Ovary (tissue), 10 donors: ENCODE measurements at places on chromosomes 5 and 9. TPM values are rescaled to one million over a fixed set of nuclear protein-coding genes. Genes with fewer than 3 reads are reported as not detected.

The OR1L8 gene
- 0.22 TPM for total RNA-seq

The FBP2 gene
- not detected for total RNA-seq

The SPINK4 gene
- total RNA-seq, result not detected

The SMU1 gene
- 25.6 TPM for total RNA-seq

The UBE2R2 gene
- total RNA-seq, result 19.6 TPM

The DDX4 gene
- total RNA-seq, result not detected

The DOCK8 gene
- 6.1 TPM for total RNA-seq

The VAV2 gene
- 13.9 TPM for total RNA-seq

GRCh38 chr5:73304381-73304780 lies 131.4 kb downstream of the TMEM174 start:
- DNase-seq, result no peak
- no peak overlapping the region for H3K4me3 ChIP-seq
- no peaks in the 10 kb centered on the region for H3K36me3 ChIP-seq
- H3K27ac ChIP-seq, result no peak overlapping the region
- H3K4me1 ChIP-seq, result peaks cover 2% of the 10 kb centered on the region

GRCh38 chr9:108443019-108443633 lies 412.7 kb downstream of the ACTL7B start:
- no peak overlapping the region for H3K27ac ChIP-seq
- no peak for DNase-seq
- H3K27me3 ChIP-seq, result no peaks in the 10 kb centered on the region
- H3K4me3 ChIP-seq, result no peak overlapping the region
- H3K36me3 ChIP-seq, result no peaks in the 10 kb centered on the region

- no peaks in the 10 kb centered on the region for H3K4me1 ChIP-seq
- DNase-seq, result no peak
- no peaks in the 10 kb centered on the region for H3K27me3 ChIP-seq
- no peak overlapping the region for H3K4me3 ChIP-seq
Observed at GRCh38 chr5:112016980-112017379, 260.0 kb upstream of the NREP start.

DNA sequence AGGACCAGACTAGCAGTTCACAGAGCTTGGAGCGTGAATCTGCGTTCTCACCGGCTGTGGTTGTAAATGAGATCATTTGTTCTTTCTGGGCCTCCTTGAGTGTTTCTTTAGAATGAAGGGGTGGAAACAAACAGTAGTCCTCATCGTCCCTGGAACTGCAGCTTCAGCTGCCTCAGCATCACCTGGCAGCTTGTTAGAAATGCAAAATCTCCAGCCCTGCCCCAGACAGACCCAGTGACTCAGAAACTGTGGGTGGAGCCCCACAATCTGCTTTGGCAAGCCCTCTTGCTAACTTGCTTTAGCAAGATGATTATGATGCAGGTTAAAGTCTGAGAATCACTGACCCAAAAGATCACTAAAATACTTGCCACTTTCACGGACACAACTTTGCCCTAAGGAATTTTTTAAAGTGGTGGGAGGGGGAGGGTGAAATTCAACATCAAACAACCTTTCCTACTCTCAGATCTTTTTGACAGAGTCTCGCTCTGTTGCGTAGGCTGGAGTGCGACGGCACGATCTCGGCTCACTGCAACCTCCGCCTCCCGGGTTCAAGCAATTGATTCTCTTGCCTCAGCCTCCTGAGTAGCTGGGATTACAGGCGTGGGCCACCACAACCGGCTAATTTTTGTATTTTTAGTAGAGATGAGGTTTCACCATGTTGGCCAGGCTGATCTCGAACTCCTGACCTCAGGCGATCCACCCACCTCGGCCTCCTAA lies 86.0 kb downstream of the BRINP1 start:
- no peak overlapping the region for H3K27ac ChIP-seq
- H3K4me1 ChIP-seq, result no peaks in the 10 kb centered on the region
- H3K36me3 ChIP-seq, result no peaks in the 10 kb centered on the region

The INPP5E gene
- total RNA-seq, result 12.9 TPM

DNA sequence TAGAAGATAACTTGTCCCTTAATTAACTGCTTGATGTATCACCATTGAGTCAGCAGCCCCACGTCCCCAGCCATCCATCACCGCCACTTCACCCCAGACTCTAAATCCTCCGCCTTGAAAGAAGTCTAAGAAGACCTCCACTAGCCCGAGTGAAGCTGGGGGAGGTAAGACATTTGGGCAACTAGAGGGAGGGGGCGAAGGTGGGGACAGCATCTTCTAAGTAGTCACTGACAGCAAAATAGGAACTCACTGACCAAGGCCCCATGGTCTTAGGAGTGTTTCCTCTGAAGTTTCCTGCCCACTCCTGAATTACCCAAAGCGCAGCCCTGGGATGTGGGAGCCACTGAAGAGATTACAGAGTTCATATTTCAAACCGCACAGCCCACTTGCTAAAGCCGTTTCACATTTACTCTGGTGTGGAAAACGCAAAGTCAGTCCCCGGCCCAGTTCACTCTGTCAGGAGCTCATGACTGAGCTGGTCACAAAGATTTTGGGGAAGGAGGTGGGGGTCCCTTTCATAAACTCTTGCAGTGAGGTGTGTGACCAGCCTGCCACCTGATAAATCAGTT lies 107.4 kb downstream of the LHFPL2 start:
- no peaks in the 10 kb centered on the region for H3K27me3 ChIP-seq
- DNase-seq, result peak; percentile 5
- H3K4me1 ChIP-seq, result peaks cover 6% of the 10 kb centered on the region
- H3K36me3 ChIP-seq, result no peaks in the 10 kb centered on the region
- no peak overlapping the region for H3K27ac ChIP-seq

- H3K27me3 ChIP-seq, result no peaks in the 10 kb centered on the region
- no peak overlapping the region for H3K27ac ChIP-seq
- H3K4me1 ChIP-seq, result peaks cover 38% of the 10 kb centered on the region
- no peak overlapping the region for H3K4me3 ChIP-seq
Observed at GRCh38 chr9:134653259-134654009, 11.8 kb downstream of the COL5A1 start.

DNA sequence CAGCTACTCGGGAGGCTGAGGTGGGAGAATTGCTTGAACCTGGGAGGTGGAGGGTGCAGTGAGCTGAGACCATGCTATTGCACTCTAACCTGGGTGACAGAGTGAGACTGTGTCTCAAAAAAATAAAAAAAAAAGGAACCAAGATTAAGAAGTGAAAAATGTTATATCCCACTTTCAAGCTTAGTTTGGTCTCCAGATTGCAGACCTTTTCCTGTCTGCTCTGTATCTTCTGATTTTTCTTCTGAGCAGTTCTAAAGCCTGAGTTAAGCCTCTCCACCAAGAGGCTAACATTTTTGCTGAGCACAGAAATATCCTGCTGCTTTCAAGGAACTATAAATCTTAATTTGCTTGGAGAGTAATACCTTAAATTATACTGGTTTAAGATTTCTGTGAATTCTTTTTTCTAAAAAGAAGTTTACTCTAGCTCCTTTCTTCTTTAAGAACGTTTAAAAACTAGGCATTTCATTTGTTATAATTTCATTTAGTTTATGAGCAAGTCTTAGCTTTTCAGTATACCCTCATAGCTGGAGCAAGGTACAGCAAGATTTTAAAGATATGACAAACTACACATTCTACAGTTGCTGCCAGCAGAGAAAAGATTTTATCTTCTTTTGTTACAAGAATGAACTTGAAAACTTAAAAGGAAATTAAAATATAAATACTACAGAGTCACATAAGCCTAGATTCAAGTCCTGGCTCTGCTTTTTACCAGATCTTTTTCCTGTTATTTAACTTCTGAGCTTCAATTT lies 55.0 kb downstream of the GARNL3 start:
- DNase-seq, result no peak

The IARS1 gene
- 60.2 TPM for total RNA-seq

The GRXCR2 gene
- total RNA-seq, result not detected

DNA sequence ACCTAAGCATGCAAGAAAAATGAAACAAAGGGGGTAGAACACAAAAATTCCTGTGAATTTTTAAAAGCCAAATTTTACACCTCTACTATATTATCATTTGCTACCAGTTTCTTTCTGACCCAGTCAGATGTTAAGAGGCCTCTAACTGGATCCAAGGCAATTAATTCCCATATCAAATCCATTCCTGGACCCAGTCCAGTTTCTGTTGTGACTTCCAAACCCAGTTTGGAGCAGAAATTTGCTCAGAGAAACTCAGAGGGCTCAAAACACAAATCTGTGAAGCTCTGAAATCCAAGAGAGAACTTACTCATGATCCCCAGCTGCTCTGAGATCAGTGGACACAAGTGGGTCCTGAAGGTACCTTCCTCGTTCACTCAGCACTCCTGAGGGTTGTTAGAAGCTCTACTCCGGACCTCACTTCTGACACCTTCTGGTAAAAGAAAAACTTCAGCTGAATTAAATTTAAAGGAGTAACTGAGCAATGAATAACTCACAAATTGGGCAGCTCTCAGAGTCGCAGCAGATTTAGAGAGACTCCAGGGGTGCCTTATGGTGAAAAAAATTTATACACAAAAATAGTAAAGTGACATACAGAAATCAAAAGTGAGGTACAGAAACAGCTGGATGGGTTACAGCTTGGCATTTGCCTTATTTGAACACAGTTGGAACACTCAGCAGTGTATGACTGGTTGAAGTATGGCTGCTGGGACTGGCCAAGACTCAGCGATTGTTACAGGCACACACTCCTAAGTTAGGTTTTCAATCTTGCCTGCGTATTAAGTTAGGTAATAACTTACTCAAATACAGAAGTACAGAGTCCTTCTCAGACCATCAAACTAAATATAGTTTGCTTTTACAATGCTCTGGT lies 32.4 kb downstream of the INSL4 start:
- DNase-seq, result no peak
- H3K27me3 ChIP-seq, result no peaks in the 10 kb centered on the region
- H3K27ac ChIP-seq, result no peak overlapping the region
- no peaks in the 10 kb centered on the region for H3K4me1 ChIP-seq
- no peaks in the 10 kb centered on the region for H3K36me3 ChIP-seq
- no peak overlapping the region for H3K4me3 ChIP-seq

The RAB3C gene
- total RNA-seq, result 3.1 TPM

The FRMD3 gene
- 4.7 TPM for total RNA-seq

DNA sequence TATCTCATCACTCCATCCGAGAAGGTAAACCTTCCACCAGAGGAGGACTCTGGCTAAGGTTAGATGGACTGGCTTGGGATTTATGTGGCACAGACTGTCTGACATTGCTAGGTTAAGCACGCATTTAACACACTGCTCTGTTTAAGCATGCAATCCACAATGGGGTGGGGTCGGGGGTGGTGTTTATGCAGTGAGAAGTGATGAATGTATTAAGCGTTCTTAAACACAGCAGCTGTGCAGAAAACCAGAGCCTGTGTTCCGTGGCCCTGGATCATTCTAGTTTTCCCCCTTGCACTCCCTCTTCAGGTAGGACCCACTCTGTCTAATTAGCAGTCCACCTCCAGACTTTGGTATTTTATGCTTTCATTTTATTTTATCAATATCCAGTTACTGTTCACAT lies 46.4 kb downstream of the STXBP1 start:
- H3K4me3 ChIP-seq, result no peak overlapping the region
- H3K4me1 ChIP-seq, result no peaks in the 10 kb centered on the region
- DNase-seq, result no peak
- no peak overlapping the region for H3K27ac ChIP-seq
- H3K36me3 ChIP-seq, result no peaks in the 10 kb centered on the region
- H3K27me3 ChIP-seq, result no peaks in the 10 kb centered on the region

DNA sequence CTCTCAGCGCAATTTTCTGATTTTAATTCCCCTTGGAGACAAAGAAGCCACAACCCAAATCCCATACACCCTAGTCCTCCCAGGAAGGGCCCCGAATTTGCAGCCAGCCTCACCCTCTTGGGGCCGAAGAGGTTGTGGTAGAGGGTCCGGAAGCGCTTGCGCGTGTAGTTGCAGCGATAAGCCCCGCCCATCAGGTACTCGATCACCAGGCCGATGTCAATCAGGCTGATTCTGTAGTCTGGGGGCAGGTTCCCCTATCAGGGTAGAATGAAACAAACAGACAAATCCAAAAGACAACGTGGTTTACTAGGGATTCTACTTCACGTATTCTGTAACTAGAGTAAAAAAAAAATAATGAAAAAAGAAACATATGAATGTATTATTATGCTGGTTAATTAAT lies 210.6 kb upstream of the KLF9 start:
- no peaks in the 10 kb centered on the region for H3K36me3 ChIP-seq
- no peaks in the 10 kb centered on the region for H3K4me1 ChIP-seq
- no peak for DNase-seq
- H3K27me3 ChIP-seq, result no peaks in the 10 kb centered on the region

GRCh38 chr9:27204578-27204977 lies 92.4 kb downstream of the EQTN start:
- no peak overlapping the region for H3K27ac ChIP-seq
- no peaks in the 10 kb centered on the region for H3K36me3 ChIP-seq
- H3K4me3 ChIP-seq, result no peak overlapping the region
- no peak for DNase-seq
- H3K27me3 ChIP-seq, result no peaks in the 10 kb centered on the region
- H3K4me1 ChIP-seq, result no peaks in the 10 kb centered on the region

DNA sequence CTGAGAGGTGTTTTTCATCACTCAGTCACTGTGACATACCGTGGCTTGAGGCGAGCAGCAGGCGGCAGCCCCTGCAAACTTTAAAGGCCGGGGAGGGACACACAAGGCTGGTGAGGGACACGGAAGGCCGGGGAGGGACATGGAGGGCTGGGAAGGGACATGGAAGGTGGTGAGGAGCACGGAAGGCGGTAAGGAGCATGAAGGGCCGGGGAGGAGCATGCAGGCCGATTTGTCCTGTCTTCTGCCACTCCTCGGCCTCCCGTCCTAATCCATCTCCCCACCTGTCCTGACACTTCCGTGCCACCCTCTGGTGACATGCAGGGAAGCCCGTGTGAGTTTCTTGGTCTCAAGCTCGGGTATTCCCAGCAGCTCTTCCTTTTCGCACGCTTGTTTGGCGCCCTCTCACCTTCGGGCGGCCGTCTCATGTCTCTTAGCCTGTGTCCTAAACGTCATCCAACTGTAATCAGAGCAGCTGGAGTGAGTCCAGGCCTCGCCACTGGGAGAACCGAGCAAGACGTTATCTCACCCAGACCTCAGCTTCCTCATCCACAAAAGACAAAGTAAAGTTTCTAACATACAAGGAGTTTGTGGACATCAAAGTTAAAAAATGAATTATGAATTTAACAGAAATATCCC lies 126.5 kb downstream of the MRPL36 start:
- no peak overlapping the region for H3K27ac ChIP-seq
- H3K27me3 ChIP-seq, result no peaks in the 10 kb centered on the region
- DNase-seq, result no peak
- H3K4me3 ChIP-seq, result no peak overlapping the region

The SPAG8 gene
- total RNA-seq, result 3.0 TPM

The CRB2 gene
- 0.25 TPM for total RNA-seq

The KIF27 gene
- total RNA-seq, result 11.8 TPM

The CENPP gene
- 6.0 TPM for total RNA-seq
